ENCODE measurements at places on chromosomes 3 and 15.

DNA sequence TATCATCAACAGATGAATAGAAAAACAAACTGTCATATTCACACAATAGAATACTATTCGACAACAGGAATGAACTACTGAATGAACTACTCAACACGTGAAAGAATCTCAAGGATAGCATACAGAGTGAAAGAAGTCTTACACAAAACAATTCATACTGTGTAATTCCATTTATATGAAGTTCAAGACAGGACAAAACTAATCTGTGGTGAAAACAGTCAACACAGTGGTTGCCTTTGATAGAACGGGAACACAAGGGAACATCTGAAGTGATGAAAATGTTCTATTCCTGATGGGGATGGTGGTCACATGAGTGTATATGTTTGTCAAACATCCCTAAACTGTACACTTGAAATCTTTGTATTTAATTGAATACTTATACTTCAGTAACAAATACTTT lies 2.6 kb upstream of the SUSD5 start:
- DNase-seq, result no peak

- no peak for DNase-seq
Measured at GRCh38 chr3:38644662-38645053, 4.8 kb downstream of the SCN5A start.

GRCh38 chr3:2847062-2847841 lies 262.9 kb downstream of the IL5RA start:
- DNase-seq, result no peak

- DNase-seq, result no peak
Measured at GRCh38 chr15:79572691-79573404, 140.7 kb downstream of the MINAR1 start.

GRCh38 chr15:63086271-63086670 lies 35.4 kb upstream of the LACTB start:
- no peak for DNase-seq

DNA sequence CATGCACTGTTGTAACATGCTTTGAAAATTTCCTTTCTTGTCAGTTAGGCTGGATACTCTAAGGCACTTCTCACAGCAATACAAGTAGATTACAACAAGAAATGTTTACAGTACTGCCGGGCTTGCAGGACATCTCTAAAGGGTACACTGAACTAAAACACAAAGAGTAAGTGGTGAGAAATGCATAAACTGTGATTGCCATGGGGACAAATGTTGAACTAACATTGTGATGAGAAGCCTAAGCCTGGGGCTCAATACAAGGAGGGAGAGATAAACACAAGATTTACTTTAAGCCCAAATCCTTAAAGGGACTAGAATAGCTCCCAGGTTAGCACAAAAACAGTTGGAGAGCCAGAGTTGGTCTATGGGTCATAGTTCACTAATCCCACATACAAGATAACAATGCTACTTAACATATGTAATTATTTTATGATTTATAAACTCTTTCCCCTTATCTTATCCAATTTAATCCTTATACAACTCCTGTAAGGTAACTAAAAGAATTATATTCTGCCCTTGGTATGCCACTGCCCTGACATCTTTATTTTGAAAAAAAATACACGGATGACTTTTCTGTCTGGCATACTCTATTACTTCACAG lies 126.9 kb downstream of the THRB start:
- no peak for DNase-seq

GRCh38 chr3:171838218-171838720 lies 4.9 kb upstream of the TMEM212 start:
- DNase-seq, result no peak

GRCh38 chr15:35753486-35753885 lies 207.5 kb upstream of the DPH6 start:
- DNase-seq, result no peak

GRCh38 chr3:31262201-31262600 lies 270.5 kb upstream of the STT3B start:
- no peak for DNase-seq

- DNase-seq, result no peak
Measured at GRCh38 chr15:48955370-48955769, 8.3 kb downstream of the SHC4 start.

- no peak for DNase-seq
Measured at GRCh38 chr3:70040386-70040785, 40.9 kb downstream of the SAMMSON start.

- no peak for DNase-seq
Measured at GRCh38 chr15:22808240-22808639, 21.8 kb downstream of the NIPA1 start.

DNA sequence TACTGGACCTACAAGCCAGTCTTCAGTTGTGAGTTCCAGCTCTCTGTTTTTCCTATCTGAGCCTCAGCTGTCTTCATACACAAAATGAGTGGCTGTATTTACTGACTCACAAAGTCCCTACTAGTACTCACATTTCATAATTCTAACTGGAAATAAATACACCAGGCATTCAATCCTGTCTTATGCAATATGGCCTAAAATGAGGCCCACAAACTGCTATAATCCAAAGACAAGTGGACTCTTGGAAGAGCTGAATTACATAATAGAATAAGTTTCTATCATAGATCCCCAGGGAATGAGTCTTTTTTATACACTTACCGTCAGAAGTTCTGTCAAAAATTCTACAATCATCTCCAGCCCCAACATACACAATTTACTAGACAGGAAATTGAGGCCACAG lies 211.9 kb downstream of the LRRN1 start:
- DNase-seq, result no peak

DNA sequence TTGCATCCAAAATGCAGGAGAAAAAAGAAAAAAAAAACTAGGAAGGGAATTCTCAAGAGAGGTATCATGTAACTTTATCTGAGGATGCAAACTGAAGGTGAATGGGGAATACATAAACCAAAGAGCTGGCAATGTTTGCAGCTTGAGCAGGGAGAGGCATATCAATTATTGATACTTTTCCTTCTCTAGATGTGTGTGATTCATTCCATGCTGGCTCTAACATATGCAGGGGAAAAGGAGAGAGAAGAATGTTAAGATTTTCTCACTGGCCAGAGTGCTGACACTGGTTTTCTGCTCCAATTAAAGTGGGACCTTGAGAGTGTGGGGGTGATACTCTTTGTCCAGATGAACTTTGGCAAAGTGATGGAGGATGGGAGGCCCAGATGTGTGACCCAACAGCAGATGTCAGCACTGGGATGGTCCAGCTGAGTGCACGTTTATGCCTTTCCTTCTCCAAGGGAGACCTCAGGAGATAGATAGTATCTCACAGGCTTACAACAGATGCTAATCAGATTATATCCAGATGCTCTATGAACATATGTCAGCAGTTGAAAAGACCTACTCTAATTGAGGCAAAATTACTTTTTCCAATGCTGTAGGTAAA lies 50.0 kb upstream of the PSMD6 start:
- no peak for DNase-seq

DNA sequence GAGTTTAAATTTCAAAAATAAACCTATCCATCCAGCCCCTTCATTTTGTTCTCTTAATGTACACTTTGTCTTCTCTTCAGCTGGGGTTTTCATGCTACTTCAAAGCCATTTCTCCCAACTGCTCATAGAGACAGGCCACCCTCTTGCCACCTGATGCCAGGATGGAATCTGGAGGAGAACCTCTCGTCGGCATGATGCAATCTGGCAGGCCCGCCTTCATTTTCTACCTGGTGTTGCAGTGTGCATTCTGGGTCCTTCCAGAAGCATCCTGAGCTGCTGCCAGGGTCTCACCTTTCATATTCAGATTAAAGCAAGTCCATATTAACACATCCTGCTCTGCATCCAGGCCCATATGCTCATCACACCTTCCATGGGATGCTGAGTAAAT lies 60.8 kb downstream of the CTNNB1 start:
- no peak for DNase-seq

- DNase-seq, result no peak
Measured at GRCh38 chr3:8657804-8658305, 13.3 kb upstream of the SSUH2 start.

GRCh38 chr15:87739866-87740265 lies 516.7 kb downstream of the NTRK3 start:
- DNase-seq, result no peak

DNA sequence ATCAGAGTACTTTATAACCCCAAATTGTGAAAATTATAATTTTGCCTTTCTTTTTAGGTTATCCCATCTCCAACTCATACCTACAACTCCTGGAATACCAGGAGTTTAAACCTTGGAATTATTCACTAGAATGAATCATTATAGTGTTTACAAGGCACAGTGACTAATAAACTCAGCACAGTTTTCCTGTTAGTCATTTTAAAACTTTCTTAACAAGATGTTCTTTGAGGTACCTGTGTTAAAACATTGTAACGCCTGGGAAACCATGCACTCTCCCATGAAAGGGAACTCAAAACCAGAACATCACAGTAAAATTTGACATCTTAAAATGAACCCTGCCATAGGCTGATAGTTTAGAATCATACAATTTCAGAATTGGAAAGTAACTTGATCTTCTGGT lies 132.4 kb upstream of the OSTN start:
- DNase-seq, result no peak

GRCh38 chr3:20421-20820 lies 176.1 kb upstream of the CHL1 start:
- DNase-seq, result no peak

GRCh38 chr3:25483456-25483855 lies 55.4 kb downstream of the RARB start:
- DNase-seq, result no peak

DNA sequence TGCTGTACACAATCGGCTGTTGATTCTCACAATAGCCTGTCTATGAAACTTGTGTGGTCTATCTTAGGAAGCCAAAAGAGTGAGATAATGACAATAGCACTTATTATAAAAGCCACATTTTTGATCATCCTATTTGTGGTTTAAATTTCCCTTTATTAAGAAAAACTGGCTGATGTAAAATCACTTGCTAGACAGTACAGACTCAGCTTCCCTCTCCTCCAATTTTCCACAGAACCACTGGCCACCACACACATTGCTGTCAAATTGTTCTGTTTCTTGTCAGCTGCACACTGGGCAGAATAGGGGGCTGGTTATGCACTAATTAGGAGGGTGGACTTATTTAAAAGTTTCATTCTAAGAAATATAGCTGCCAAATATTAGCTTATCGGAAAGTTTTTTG lies 425.9 kb downstream of the EPHA3 start:
- no peak for DNase-seq

- DNase-seq, result no peak
Measured at GRCh38 chr3:10232137-10232536, 16.1 kb upstream of the TATDN2 start.

DNA sequence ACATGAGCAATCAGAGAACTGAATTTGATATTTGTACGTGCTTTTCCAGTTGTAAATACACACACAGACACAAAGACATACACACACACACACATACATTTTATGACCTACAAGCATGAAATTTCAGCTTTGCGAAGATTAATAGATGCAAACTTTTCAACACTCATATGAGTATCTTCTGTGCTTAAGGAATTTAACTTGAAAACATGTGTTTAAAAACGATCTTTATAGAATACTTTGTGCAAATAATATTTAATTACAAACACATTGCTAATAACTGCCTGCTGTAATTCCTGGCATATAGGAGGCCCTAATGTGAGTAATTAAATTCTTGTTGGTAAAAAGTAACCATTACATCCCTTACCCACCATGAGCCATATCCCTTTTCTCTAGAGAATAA lies 107.7 kb upstream of the PLSCR5 start:
- DNase-seq, result no peak

- no peak for DNase-seq
Measured at GRCh38 chr3:66581256-66581655, 80.4 kb upstream of the LRIG1 start.

DNA sequence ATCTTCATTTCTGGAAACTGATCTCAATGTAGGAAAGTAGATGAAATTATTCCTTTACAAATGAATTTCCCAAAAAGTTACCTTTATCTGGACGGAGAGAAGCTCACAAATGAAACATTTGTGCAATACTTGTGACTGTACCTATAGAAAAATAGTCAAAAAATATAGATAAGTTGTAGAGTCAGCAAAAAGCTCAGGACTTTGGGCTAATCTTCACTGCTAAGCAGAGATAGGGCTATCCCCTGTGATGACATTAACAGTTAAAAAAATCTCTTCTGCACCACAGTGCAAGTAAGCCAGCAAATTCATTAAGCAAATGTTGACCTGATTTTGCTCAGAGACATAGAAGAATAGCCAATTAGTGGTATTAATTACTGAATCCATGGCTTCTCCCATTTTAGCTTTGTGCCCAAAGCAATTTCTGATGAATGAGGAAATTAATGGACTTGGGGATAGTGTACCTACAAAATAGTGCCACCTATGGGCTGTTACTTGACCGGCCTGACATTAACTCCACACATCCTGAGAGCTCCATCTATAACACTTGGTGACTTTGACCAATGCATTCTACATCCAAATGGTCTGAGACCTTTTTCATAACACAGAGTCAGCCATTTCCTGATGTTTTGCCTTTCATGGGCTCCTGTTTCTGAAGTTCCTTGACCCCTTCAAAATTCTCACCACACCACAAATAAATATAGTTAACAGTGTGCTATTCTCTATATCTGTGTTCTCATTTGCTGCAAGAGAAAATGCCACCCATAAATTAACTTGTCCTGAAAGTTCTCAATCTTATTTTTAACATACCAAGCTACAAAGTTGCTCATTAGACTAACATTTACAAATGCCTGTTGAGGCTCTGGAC lies 105.0 kb downstream of the SSR3 start:
- DNase-seq, result no peak

GRCh38 chr3:155154255-155154654 lies 74.1 kb downstream of the MME start:
- no peak for DNase-seq

GRCh38 chr3:194986208-194987043 lies 284.5 kb downstream of the XXYLT1 start:
- DNase-seq, result no peak

- DNase-seq, result no peak
Measured at GRCh38 chr3:174444391-174444790, 414.7 kb upstream of the NAALADL2 start.

- no peak for DNase-seq
Measured at GRCh38 chr3:112813016-112813415, 33.6 kb downstream of the CD200R1L start.

DNA sequence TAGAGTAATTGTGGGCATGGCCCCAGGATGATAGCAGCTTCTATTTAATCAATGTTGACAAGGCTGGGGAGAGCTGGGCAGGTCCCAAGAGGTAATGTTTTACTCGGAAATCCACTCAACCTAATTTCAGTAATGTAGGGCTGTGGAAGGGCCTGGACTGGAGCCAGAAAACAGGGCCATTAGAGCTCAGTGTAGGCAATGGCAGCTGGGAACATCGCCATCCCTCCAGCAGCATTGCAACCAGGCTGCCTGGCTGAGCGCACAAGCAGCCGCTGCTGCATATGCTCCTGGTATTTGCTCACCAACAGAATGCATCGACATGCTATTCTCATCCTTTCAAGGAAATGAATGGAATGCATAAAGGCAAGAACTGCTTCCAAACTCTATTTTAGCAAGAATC lies 90.0 kb downstream of the GAP43 start:
- no peak for DNase-seq

DNA sequence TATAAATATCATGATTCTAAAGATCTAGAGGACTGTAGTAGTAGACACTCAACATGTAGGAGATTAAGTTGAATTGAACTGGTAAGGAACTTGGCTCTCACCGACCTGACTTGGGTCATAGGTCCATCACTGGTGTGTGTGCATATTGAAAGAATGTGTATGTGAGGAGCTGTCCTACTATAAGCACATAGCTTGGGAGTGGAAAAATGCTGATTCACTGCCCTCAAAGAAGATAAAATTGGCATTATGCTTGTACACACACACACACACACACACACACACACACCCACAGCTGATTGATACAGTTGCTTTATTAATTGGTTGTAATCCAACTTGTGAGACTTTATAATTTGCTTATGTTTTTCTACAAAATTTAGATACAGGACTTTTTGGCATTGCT lies 411.0 kb upstream of the NR2F2 start:
- DNase-seq, result no peak

GRCh38 chr15:29465196-29465595 lies 195.6 kb upstream of the NSMCE3 start:
- no peak for DNase-seq

All from iPS DF 6.9 (cell line).